IPS DF 6.9 (cell line): ENCODE measurements at places on chromosomes 12 and 14.

DNA sequence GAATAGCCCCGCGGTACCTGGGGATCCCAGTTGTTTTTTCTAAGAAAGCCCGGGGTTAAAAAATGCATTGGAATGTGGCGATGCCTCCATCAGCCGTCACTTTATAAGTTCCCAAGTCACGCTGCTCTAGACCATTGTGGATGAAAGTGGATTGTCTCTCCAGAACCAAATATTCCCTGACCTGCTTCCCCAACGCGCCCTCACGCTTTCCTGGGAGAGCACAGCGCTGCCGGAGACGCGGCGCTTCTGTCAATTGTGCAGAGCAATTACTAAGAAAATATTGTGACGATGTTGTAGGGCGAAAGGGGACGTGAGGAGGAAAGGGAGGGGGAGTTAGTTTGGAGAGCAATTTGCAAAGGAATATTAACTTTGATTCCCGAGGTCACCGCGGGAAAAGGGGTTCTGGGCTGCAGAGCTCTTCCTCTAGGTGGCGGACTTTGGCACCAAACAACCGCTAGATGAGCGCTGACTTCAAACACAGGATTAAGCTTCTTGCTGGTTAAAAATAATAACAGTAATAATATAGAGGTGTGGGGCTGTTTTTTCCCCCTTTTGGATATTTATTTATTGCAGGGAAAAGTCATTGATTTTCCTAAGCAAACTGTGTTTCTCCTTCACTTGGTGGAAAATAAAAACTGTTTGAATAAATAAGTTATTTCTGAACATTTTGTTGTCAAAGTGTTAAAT lies 9.6 kb upstream of the FOXG1 start:
- H3K27ac ChIP-seq = no peak overlapping the region
- DNase-seq = no peak
- H3K4me1 ChIP-seq = peaks cover 3% of the 10 kb centered on the region
- no peaks in the 10 kb centered on the region for H3K36me3 ChIP-seq

- H3K4me3 ChIP-seq = no peak overlapping the region
- no peak overlapping the region for H3K27ac ChIP-seq
- no peaks in the 10 kb centered on the region for H3K4me1 ChIP-seq
- H3K36me3 ChIP-seq = no peaks in the 10 kb centered on the region
- H3K27me3 ChIP-seq = no peaks in the 10 kb centered on the region
Measured at GRCh38 chr14:31036552-31036951, 10.4 kb upstream of the STRN3 start.

DNA sequence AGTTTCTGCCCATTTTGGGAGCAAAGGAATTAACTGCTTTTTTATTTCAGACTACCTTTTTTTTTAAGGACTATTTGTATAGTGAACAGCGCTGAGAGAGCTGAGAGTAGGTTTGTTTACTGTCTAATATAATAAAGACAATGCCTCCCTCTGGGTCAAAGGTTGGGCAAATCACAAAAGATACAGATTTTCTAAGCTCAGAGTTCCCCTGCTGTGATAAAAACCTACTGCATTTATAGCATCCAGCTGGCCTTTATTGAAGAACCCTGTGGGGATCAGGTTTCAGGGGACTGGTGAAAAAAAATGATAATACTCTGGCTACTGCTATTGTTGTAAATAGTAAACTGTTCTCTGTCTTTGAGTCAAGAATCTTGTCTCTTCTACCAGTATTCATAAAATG lies 28.7 kb downstream of the CCDC59 start:
- no peak overlapping the region for H3K4me3 ChIP-seq
- no peaks in the 10 kb centered on the region for H3K4me1 ChIP-seq
- H3K36me3 ChIP-seq = no peaks in the 10 kb centered on the region
- no peak for DNase-seq
- H3K27ac ChIP-seq = no peak overlapping the region

GRCh38 chr12:27428466-27428865 lies 18.1 kb upstream of the SMCO2 start:
- no peak overlapping the region for H3K27ac ChIP-seq
- H3K4me1 ChIP-seq = no peaks in the 10 kb centered on the region
- no peak overlapping the region for H3K4me3 ChIP-seq
- H3K36me3 ChIP-seq = no peaks in the 10 kb centered on the region
- no peak for DNase-seq

GRCh38 chr12:21906919-21907493 lies 34.2 kb downstream of the ABCC9 start:
- no peak overlapping the region for H3K27ac ChIP-seq
- no peaks in the 10 kb centered on the region for H3K4me1 ChIP-seq
- no peaks in the 10 kb centered on the region for H3K27me3 ChIP-seq
- no peak for DNase-seq
- H3K36me3 ChIP-seq = no peaks in the 10 kb centered on the region
- no peak overlapping the region for H3K4me3 ChIP-seq

DNA sequence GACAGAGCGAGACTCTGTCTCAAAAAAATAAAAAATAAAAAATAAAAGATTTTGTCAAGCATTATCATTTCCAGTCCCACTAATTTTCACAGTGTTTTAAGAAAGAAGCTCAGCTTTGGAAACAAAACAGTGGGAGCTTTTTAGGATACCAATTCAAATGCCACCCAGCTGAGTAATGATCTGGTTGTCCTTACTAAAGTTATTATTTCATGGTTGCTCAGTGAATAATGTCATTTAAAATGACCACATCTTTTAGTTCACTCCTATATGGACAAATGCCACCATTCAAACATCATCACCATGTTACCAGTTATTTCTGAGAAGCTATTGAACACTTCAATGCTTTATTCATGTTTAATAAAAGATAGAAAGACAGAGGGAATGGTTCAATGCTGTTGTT lies 365.0 kb downstream of the CCER1 start:
- H3K4me1 ChIP-seq = no peaks in the 10 kb centered on the region
- no peak overlapping the region for H3K27ac ChIP-seq
- H3K36me3 ChIP-seq = no peaks in the 10 kb centered on the region
- DNase-seq = no peak
- H3K4me3 ChIP-seq = no peak overlapping the region

- no peak overlapping the region for H3K4me3 ChIP-seq
- no peaks in the 10 kb centered on the region for H3K27me3 ChIP-seq
- no peaks in the 10 kb centered on the region for H3K4me1 ChIP-seq
- no peak overlapping the region for H3K27ac ChIP-seq
- peaks cover 2% of the 10 kb centered on the region; the same call in 1 of the 2 replicates for H3K36me3 ChIP-seq
Measured at GRCh38 chr14:50759800-50760543, 71.0 kb downstream of the NIN start.

DNA sequence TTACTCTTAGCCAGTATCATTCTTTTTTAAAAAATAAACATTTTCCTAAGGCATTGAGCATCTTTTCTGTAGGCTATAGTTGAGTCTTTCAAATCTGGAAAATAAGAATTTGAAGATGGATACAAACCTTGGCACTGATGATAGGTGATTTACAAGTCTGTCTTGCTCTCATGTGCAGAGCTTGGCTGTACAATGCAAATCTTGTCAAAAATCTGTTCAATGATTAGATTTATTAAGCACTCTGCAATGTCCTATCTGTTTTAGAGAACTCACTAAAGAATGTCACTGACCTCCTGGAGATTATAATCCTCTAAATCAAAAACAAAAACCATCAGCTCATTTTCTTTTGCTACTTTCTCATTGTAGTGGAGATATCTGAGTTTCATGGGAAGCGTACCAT lies 42.8 kb upstream of the AMIGO2 start:
- H3K27me3 ChIP-seq = no peaks in the 10 kb centered on the region
- H3K27ac ChIP-seq = no peak overlapping the region
- no peaks in the 10 kb centered on the region for H3K36me3 ChIP-seq
- H3K4me1 ChIP-seq = no peaks in the 10 kb centered on the region

- H3K4me3 ChIP-seq = peak within 1 kb of the TSS; percentile 75; the same call in 1 of the 2 replicates
- no peaks in the 10 kb centered on the region for H3K36me3 ChIP-seq
- no peak within 1 kb of the TSS for H3K27ac ChIP-seq
- no peaks in the 10 kb centered on the region for H3K27me3 ChIP-seq
- DNase-seq = peak; percentile 71
Measured at GRCh38 chr12:10673659-10674384, at the start of gene STYK1. STYK1 (minus strand) TSS chr12:10674052; CDS start chr12:10634618, 39,434 bp downstream.

DNA sequence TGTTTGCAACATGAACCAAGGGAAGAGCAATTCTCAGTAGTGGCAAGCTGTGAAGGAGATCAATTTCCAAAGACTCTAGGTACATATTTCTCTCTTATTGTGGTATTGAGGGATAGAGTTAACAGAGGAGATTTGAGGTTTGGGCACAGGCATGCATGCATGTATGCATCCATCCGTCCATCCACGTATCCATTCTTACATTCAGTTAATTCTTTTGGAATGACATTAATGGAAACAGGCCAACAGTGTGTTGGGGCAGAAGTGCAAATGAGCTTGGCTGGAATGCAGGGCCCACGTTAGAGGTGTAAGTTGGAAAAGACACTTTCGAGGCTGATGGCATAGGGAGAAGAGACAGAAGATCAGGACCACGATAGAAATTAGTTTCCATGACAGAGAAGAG lies 216.9 kb upstream of the PELI2 start:
- no peak for DNase-seq
- no peaks in the 10 kb centered on the region for H3K4me1 ChIP-seq
- H3K4me3 ChIP-seq = no peak overlapping the region
- H3K27ac ChIP-seq = no peak overlapping the region
- H3K36me3 ChIP-seq = no peaks in the 10 kb centered on the region

DNA sequence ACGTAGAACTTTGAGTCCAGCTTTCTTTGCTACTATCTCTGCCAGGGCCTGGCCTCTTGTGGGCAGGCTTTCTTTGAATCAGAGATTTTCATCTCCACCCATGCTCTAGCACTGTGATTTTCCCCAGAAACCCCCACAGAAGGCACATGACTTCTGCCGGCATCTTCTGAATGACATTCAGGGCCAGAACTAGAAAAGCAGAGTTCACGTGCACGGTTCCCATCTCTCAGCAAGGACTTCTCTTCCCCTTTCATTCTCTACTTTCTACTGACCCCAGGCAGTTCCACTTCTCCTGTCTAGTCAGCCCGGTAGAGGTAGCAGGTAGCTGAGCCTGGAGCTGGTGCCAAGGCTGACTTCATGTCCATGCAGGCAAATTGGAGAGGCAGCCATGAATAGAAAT lies 26.9 kb downstream of the BATF start:
- H3K36me3 ChIP-seq = no peaks in the 10 kb centered on the region
- no peaks in the 10 kb centered on the region for H3K4me1 ChIP-seq
- no peak for DNase-seq
- no peak overlapping the region for H3K27ac ChIP-seq
- H3K27me3 ChIP-seq = no peaks in the 10 kb centered on the region

GRCh38 chr12:107906707-107907106 lies 132.2 kb downstream of the ASCL4 start:
- H3K36me3 ChIP-seq = no peaks in the 10 kb centered on the region
- H3K4me3 ChIP-seq = no peak overlapping the region
- H3K4me1 ChIP-seq = no peaks in the 10 kb centered on the region
- no peak overlapping the region for H3K27ac ChIP-seq
- no peak for DNase-seq

GRCh38 chr12:94080341-94081009 lies 67.9 kb upstream of the PLXNC1 start:
- DNase-seq = no peak
- no peak overlapping the region for H3K27ac ChIP-seq
- H3K36me3 ChIP-seq = no peaks in the 10 kb centered on the region

DNA sequence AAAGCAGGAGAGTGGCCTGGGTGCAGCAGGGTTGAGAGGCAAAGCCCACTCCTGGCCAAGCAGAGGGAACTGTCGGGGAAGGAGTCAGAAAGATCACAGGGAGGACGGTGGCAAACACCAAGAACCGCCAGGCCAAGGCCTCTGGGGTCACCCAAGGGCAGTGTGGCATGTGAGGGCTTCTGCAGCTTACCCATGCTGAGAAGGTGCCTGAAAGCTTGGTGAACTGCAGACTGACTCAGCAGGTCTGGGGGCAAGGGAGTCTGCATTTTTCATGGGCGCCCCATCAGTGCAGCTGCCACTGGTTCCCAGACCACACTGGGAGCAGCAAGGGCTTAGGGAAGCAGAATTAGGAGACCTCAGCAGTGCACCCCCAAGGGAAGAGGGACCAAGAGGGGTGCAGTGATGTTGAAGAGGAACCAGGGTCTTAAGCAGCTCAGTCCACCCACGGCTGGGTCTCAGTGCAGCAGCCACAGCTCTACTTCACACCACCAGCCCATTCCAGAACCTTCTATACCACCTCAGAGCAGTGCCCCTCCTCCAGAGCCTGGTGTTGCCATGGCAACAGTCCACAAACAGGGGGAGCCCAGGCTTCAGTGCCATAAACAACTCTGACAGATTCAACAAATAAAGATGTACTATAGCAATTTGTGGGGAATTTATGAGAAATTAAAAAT lies 59.4 kb downstream of the ITPK1 start:
- H3K36me3 ChIP-seq = no peaks in the 10 kb centered on the region
- no peak for DNase-seq
- no peak overlapping the region for H3K4me3 ChIP-seq

- H3K27ac ChIP-seq = no peak overlapping the region
- DNase-seq = no peak
- H3K27me3 ChIP-seq = no peaks in the 10 kb centered on the region
Measured at GRCh38 chr12:67807814-67808213, 159.3 kb downstream of the DYRK2 start.

- no peaks in the 10 kb centered on the region for H3K27me3 ChIP-seq
- H3K4me3 ChIP-seq = no peak overlapping the region
- no peak for DNase-seq
- no peak overlapping the region for H3K27ac ChIP-seq
- H3K36me3 ChIP-seq = no peaks in the 10 kb centered on the region
- H3K4me1 ChIP-seq = no peaks in the 10 kb centered on the region
Measured at GRCh38 chr12:115632308-115632707, 645.2 kb downstream of the MED13L start.

GRCh38 chr12:3904999-3905398 lies 31.8 kb upstream of the PARP11 start:
- H3K36me3 ChIP-seq = no peaks in the 10 kb centered on the region
- no peak for DNase-seq
- H3K27ac ChIP-seq = no peak overlapping the region
- H3K4me3 ChIP-seq = no peak overlapping the region
- no peaks in the 10 kb centered on the region; the same call in 1 of the 2 replicates for H3K4me1 ChIP-seq

- no peaks in the 10 kb centered on the region for H3K4me1 ChIP-seq
- H3K27me3 ChIP-seq = no peaks in the 10 kb centered on the region
- H3K36me3 ChIP-seq = no peaks in the 10 kb centered on the region
- DNase-seq = peak; percentile 86
- H3K27ac ChIP-seq = no peak overlapping the region
Measured at GRCh38 chr12:53352331-53353256, 16.4 kb upstream of the SP7 start.

GRCh38 chr12:17017402-17017801 lies 411.4 kb upstream of the LMO3 start:
- no peaks in the 10 kb centered on the region for H3K36me3 ChIP-seq
- no peak overlapping the region for H3K27ac ChIP-seq
- DNase-seq = no peak
- no peaks in the 10 kb centered on the region for H3K4me1 ChIP-seq
- H3K27me3 ChIP-seq = no peaks in the 10 kb centered on the region

DNA sequence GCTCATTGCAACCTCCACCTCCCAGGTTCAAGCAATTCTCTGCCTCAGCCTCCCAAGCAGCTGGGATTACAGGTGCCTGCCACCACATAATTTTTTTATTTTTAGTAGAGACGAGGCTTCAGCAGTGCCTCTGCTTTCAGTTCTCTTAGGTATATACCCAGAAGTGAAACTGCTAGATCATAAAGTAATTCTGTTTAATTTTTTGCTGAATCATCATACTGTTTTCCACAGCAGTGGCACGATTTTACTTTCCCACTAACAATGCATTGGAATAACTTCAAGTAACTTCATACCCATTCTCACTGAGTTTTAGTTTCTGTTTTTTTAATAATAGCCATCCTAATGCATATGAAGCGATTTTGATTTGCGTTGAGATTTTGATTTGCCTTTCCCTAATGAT lies 148.0 kb upstream of the G2E3 start:
- no peaks in the 10 kb centered on the region for H3K27me3 ChIP-seq
- H3K4me3 ChIP-seq = no peak overlapping the region
- no peaks in the 10 kb centered on the region for H3K4me1 ChIP-seq
